ENCODE measurements at places on chromosomes 3 and 15. TPM values are rescaled to one million over a fixed set of nuclear protein-coding genes. Genes with fewer than 3 reads are reported as not detected.

DNA sequence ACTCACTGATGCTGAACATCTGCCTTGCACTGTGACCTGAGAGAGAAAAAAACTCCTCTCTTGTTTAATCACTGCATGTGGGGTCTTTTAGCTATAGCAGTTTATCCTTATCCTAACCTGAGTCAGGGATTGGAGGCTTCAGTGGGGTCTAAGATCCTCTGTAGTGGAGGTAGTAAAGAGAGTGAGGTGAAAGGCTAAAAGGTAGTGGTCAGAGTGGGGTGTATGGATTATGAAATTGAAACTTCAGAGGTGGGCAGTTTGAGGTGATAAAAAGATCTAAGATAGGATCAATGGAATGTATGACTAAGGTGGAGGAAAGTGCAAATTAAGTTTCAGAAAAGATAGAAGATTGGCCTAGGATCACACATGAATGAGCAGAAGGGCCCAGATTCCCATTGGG, 36.5 kb downstream of the DET1 start:
- no peaks in the 10 kb centered on the region for H3K4me1 ChIP-seq
- no peak overlapping the region for H3K27ac ChIP-seq
- no peak for DNase-seq

GRCh38 chr3:57917601-57918000, 90.6 kb upstream of the FLNB start:
- no peaks in the 10 kb centered on the region for H3K27me3 ChIP-seq
- no peak overlapping the region for H3K4me3 ChIP-seq
- H3K27ac ChIP-seq: no peak overlapping the region
- peaks cover 9% of the 10 kb centered on the region for H3K4me1 ChIP-seq
- no peak for DNase-seq

DNA sequence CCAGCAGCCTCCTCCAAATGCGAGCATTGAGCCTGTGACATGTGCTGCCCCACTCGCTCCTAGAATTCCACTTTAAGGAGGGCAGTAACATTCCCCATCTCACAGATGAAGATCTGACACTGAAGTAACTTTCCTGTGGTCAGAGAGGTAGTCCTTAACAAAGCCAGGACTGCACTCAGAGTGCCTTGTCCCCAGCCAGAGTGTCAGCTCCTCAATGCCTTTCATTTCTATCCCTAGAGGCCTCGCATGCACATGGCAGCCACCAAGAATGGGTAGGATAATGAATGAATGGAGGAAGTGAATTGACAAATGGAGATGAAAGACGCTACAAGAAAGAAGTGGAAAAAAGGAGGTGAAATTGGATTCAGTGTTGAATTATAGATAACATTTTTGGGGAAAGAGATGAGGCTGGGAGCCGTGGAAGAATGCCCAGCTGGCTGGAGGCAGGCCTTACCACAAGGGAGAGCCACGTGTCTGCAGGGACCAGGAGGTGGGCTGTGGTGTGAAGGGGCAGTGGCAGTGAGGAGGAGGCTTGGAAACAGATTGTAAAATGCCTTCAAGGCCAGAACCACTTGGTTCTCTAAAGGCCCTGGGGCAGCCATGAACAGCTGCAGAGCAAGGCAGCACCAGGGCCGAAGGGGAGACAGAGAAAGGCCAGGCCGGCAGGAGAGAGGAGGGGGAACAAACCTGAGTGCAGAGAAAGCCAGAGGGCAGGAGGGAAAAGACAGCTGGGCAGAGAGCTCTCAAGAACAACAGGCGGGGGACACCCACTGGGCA, 10.4 kb downstream of the CFAP92 start:
- H3K4me3 ChIP-seq: no peak overlapping the region
- peaks cover 4% of the 10 kb centered on the region for H3K36me3 ChIP-seq
- peaks cover 3% of the 10 kb centered on the region for H3K27me3 ChIP-seq

GRCh38 chr15:90132437-90132836, 30.2 kb upstream of the IDH2 start:
- H3K4me3 ChIP-seq: no peak overlapping the region
- H3K27ac ChIP-seq: no peak overlapping the region
- H3K27me3 ChIP-seq: peaks cover 3% of the 10 kb centered on the region
- DNase-seq: no peak

DNA sequence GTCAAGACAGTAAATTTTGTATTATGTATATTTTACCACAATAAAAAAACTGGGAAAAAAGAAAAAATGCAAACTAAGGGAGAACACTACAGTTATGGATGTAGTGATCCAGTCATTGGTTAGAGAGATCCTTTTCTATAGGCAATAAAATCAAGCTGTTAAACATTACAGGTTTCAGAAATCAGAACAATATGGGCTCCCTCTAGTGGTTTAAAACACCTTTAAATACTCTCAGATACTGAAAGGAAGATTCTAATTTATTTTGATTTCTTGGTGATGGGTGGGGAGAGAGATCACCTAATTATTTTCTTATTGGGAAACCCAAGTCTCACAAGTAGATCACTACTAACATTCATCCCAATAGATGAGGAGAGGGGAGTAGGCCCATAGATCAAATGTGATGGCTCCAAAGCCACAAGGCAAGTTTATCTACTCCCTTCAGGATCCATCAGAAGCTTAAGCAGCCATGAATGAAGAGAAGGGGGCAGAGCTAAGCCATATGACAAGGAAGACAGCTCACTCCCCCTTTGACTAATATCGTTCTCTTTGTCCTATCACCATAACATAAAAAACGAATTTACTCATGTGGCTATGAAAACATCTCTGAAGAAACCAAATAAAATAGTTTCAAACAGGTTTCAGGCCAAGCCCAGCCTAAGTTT, 118.6 kb downstream of the ANO10 start:
- no peaks in the 10 kb centered on the region for H3K27me3 ChIP-seq
- no peaks in the 10 kb centered on the region for H3K36me3 ChIP-seq
- no peaks in the 10 kb centered on the region for H3K4me1 ChIP-seq
- H3K4me3 ChIP-seq: no peak overlapping the region
- DNase-seq: no peak
- H3K27ac ChIP-seq: no peak overlapping the region

The LZTFL1 gene
- 26.6 TPM for total RNA-seq

The AHSG gene
- total RNA-seq: 0.27 TPM

The PIK3CA gene
- 17.6 TPM for total RNA-seq

The GOLGA8M gene
- 0.43 TPM for total RNA-seq

The SSUH2 gene
- 1.4 TPM for total RNA-seq
